Upper lobe of right lung (tissue), 1 donor: ENCODE measurements at places on chromosomes 3 and 15.

GRCh38 chr3:43087249-43087776 is 18.6 kb downstream of the POMGNT2 start:
- no peak overlapping the region for H3K4me3 ChIP-seq
- H3K27me3 ChIP-seq: no peaks in the 10 kb centered on the region
- DNase-seq: no peak
- no peak overlapping the region for H3K27ac ChIP-seq

- H3K27me3 ChIP-seq: no peaks in the 10 kb centered on the region
- no peaks in the 10 kb centered on the region for H3K36me3 ChIP-seq
- H3K27ac ChIP-seq: no peak overlapping the region
Measured at GRCh38 chr3:192920411-192920810, 2.8 kb upstream of the MB21D2 start.

GRCh38 chr3:118705487-118706219 is 329.0 kb downstream of the IGSF11 start:
- no peaks in the 10 kb centered on the region for H3K4me1 ChIP-seq
- no peaks in the 10 kb centered on the region for H3K27me3 ChIP-seq
- H3K4me3 ChIP-seq: no peak overlapping the region
- no peak for DNase-seq
- H3K36me3 ChIP-seq: no peaks in the 10 kb centered on the region

DNA sequence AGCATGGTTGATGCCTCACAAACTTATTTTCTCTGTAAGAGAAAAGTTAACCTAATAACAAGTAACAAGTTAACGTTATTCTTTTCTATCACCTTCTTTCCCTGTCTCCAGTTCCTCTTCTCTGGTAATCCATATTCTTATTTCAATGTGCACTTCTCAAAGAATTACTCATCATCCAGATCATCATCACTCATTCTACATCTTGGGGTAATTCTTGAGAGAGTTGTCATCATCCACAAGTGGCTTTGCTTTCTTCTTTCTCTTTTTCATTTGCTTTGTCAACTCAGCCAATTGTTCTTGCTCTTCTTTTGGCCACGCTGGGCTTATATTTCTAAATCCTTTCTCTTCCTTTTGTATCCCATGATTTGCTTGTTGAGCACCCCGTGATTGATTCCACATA is 20.8 kb upstream of the RNF111 start:
- no peak for DNase-seq
- H3K27me3 ChIP-seq: no peaks in the 10 kb centered on the region
- H3K4me3 ChIP-seq: no peak overlapping the region
- H3K27ac ChIP-seq: no peak overlapping the region
- H3K4me1 ChIP-seq: no peaks in the 10 kb centered on the region

GRCh38 chr3:152176241-152176640 is 92.5 kb upstream of the MBNL1 start:
- DNase-seq: no peak
- no peaks in the 10 kb centered on the region for H3K27me3 ChIP-seq
- H3K4me3 ChIP-seq: no peak overlapping the region
- H3K27ac ChIP-seq: no peak overlapping the region

GRCh38 chr3:82376883-82377282 is 615.4 kb upstream of the GBE1 start:
- H3K27me3 ChIP-seq: no peaks in the 10 kb centered on the region
- no peaks in the 10 kb centered on the region for H3K4me1 ChIP-seq
- H3K4me3 ChIP-seq: no peak overlapping the region

- no peak for DNase-seq
- H3K4me1 ChIP-seq: no peaks in the 10 kb centered on the region
- H3K27ac ChIP-seq: no peak overlapping the region
- no peak overlapping the region for H3K4me3 ChIP-seq
Measured at GRCh38 chr15:101599091-101599490, 53.1 kb downstream of the TM2D3 start.

- H3K36me3 ChIP-seq: no peaks in the 10 kb centered on the region
- H3K27ac ChIP-seq: no peak overlapping the region
- H3K4me1 ChIP-seq: no peaks in the 10 kb centered on the region
- no peaks in the 10 kb centered on the region for H3K27me3 ChIP-seq
Measured at GRCh38 chr3:30317561-30317960, 288.8 kb upstream of the TGFBR2 start.

GRCh38 chr15:91255670-91256192 is 155.7 kb downstream of the SV2B start:
- H3K4me1 ChIP-seq: no peaks in the 10 kb centered on the region
- peaks cover 9% of the 10 kb centered on the region for H3K27me3 ChIP-seq
- H3K27ac ChIP-seq: no peak overlapping the region
- H3K4me3 ChIP-seq: no peak overlapping the region
